ENCODE measurements at places on chromosomes 1 and 21. TPM values are rescaled to one million over a fixed set of nuclear protein-coding genes. Genes with fewer than 3 reads are reported as not detected.

Gene AADACL4
- not detected for total RNA-seq

Gene PTGFR
- 58.9 TPM for total RNA-seq

Gene CELA2A
- not detected for total RNA-seq

Gene CRNN
- not detected for total RNA-seq

Gene ZP4
- not detected for total RNA-seq

Gene C2CD4D
- not detected for total RNA-seq

Gene ADAMTS4
- total RNA-seq, result 4.9 TPM

Gene TSPAN2
- not detected for total RNA-seq

Gene C1orf146
- not detected for total RNA-seq

Gene CFHR2
- not detected for total RNA-seq

Gene CFHR1
- not detected for total RNA-seq

Gene RNF186
- total RNA-seq, result not detected

Gene SLC5A3
- total RNA-seq, result 8.1 TPM

Gene PGM1
- total RNA-seq, result 56.6 TPM

Gene IGSF3
- 1.1 TPM for total RNA-seq

Gene SHISA4
- 13.5 TPM for total RNA-seq

Gene FCGR3A
- not detected for total RNA-seq

Gene MROH7
- total RNA-seq, result 0.15 TPM

Gene PIK3CD
- 6.6 TPM for total RNA-seq

Gene SPTA1
- total RNA-seq, result not detected

Gene UTS2
- total RNA-seq, result not detected

Gene C1orf141
- not detected for total RNA-seq

Gene NBPF8
- 5.4 TPM for total RNA-seq

Gene SLC25A34
- 0.47 TPM for total RNA-seq

Gene BTBD19
- total RNA-seq, result 7.5 TPM

Gene FCRL5
- total RNA-seq, result not detected

Gene NDUFV3
- total RNA-seq, result 42.8 TPM

Gene HES3
- total RNA-seq, result not detected
